HepG2 (cell line): ENCODE measurements at places on chromosomes 2 and 18. TPM values are rescaled to one million over a fixed set of nuclear protein-coding genes. Genes with fewer than 3 reads are reported as not detected.

The PSMA8 gene
- not detected in 2 replicates for total RNA-seq

The KCNE4 gene
- total RNA-seq, result not detected in 2 replicates

The UBXN2A gene
- 20.9 and 29.6 TPM in 2 replicates for total RNA-seq

The SH3RF3 gene
- 0.04 TPM in 1 of 2 replicates, not detected in the other for total RNA-seq

The RESP18 gene
- not detected in 2 replicates for total RNA-seq

The ALPG gene
- not detected in 2 replicates for total RNA-seq

The MROH2A gene
- total RNA-seq, result 0.04 TPM in 1 of 2 replicates, not detected in the other

The THAP4 gene
- total RNA-seq, result 68.2 and 75.7 TPM in 2 replicates

The CXCR1 gene
- not detected in 2 replicates for total RNA-seq

The LYG2 gene
- 0.15 TPM in 1 of 2 replicates, not detected in the other for total RNA-seq

The ITGB1BP1 gene
- total RNA-seq, result 108 and 125 TPM in 2 replicates

The KLHL41 gene
- total RNA-seq, result 0.27 and 0.31 TPM in 2 replicates

The TTC32 gene
- 18.5 and 21.6 TPM in 2 replicates for total RNA-seq

The C18orf54 gene
- total RNA-seq, result 2.5 and 8.1 TPM in 2 replicates
